ENCODE measurements at places on chromosomes 1 and 21. TPM values are rescaled to one million over a fixed set of nuclear protein-coding genes. Genes with fewer than 3 reads are reported as not detected.

AADACL3 gene
- not detected for total RNA-seq

ATP1B1 gene
- total RNA-seq, result 118 TPM

LRRC53 gene
- not detected for total RNA-seq

TFB2M gene
- 8.6 TPM for total RNA-seq

PLXNA2 gene
- total RNA-seq, result 2.8 TPM

TDRD5 gene
- total RNA-seq, result not detected

ZNF695 gene
- total RNA-seq, result 8.6 TPM

SLC1A7 gene
- not detected for total RNA-seq

AJAP1 gene
- total RNA-seq, result 0.13 TPM
